ENCODE measurements at places on chromosomes 2 and 18. TPM values are rescaled to one million over a fixed set of nuclear protein-coding genes. Genes with fewer than 3 reads are reported as not detected.

Gene ELAC1
- total RNA-seq, result 4.0 TPM

Gene WDR35
- total RNA-seq, result 4.3 TPM

Gene MAP3K19
- total RNA-seq, result not detected

DNA sequence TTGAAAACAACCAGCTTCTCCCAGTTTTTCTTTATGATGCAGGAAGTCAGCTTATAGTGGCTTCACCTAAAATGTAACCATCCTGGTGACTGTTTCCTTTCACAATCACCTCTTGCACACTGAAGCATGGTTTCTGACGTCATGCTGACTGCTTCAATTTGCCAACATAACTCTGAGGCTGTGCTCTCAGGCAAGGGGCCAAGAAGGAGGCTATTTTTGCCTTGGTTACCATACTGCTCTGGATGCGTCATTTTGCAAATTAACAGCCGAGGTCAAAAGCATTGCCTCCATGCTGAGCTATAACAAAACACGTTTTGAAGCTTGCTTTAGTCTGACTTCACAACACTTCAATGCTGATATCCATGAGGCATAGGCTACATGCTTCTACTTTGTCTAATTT, 397.8 kb downstream of the METTL4 start:
- DNase-seq, result no peak
- H3K36me3 ChIP-seq, result no peaks in the 10 kb centered on the region
- H3K27ac ChIP-seq, result no peak overlapping the region

- no peak overlapping the region for H3K27ac ChIP-seq
- H3K4me3 ChIP-seq, result no peak overlapping the region
- H3K4me1 ChIP-seq, result no peaks in the 10 kb centered on the region
- no peak for DNase-seq
- no peaks in the 10 kb centered on the region for H3K27me3 ChIP-seq
- no peaks in the 10 kb centered on the region for H3K36me3 ChIP-seq
Measured at GRCh38 chr18:26777351-26778053, 88.0 kb downstream of the AQP4 start.
